ENCODE measurements at places on chromosomes 7 and 10.

- DNase-seq, result peak; percentile 5
Measured at GRCh38 chr7:75971961-75972763, 22.2 kb downstream of the TMEM120A start.

GRCh38 chr10:74371696-74372095 lies 220.7 kb downstream of the ADK start:
- DNase-seq, result no peak

- DNase-seq, result peak; percentile 84
Measured at GRCh38 chr10:101050208-101051069, 11.3 kb upstream of the KAZALD1 start.

GRCh38 chr10:69321039-69321715 lies 42.9 kb downstream of the HK1 start:
- no peak for DNase-seq

GRCh38 chr10:1287971-1288401 lies 231.8 kb downstream of the WDR37 start:
- DNase-seq, result no peak

DNA sequence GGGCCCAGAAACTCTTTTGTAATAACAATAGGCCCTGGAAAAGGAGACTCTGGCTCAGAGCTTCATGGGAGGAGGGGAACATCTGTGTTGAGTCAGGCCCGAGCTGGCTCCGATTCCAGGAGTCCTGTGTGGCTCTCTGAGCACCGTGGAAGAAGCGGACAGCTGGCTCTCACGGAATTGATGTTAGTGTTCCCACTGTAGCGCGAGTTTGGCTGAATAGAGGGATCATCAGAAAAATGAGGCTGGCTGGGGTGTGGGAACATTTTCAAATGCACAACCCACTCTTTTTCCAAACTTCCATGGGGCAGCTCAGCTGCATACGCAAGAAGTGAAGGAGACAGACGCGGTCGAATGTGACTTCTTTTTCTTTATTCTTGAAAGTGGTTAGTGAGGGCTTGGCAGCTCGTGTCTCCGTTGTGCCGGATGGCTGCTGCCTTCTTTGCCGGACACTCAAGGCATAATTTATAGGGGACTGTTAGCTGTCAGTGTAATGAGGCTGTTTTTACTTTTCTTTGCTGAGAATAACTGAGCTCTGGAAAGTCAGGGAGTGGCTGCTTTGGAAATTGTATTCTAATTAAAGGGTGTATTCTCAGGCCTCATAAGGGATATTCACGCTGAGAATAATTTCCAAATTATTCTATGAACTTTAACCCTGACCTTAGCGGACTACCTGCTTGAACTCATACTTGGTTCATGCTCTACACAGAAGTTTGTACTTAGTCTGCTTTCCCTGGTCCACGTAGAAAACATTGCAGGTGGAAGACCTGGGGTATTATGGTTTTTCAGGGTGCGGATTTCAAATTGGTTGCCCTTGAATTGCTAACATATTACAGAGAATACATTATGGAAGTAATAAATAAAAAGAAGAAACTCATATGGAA lies 23.1 kb downstream of the MDFIC start:
- no peak for DNase-seq

DNA sequence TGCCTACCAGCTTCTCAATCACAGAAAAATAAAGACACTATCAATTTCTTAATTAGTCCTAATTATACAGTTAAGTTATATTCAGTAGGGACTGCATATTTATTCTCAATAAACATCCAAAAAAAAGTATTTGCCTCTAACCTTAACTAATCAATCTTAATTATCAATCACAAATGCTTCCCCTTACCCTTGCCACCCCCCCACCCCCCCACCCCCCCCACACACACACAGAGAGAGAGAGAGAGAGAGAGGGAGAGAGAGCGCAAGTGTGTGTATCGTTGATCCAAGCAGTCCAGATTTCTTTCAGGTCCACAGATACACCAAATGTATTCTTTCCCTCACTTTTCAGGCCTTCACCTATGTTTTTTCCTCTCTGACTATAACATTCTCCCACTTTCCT lies 12.9 kb downstream of the ZNF800 start:
- DNase-seq, result no peak

GRCh38 chr10:60513281-60513680 lies 123.6 kb upstream of the ANK3 start:
- peak; percentile 17 for DNase-seq

- DNase-seq, result no peak
Measured at GRCh38 chr10:57921140-57921539, 346.6 kb downstream of the IPMK start.

DNA sequence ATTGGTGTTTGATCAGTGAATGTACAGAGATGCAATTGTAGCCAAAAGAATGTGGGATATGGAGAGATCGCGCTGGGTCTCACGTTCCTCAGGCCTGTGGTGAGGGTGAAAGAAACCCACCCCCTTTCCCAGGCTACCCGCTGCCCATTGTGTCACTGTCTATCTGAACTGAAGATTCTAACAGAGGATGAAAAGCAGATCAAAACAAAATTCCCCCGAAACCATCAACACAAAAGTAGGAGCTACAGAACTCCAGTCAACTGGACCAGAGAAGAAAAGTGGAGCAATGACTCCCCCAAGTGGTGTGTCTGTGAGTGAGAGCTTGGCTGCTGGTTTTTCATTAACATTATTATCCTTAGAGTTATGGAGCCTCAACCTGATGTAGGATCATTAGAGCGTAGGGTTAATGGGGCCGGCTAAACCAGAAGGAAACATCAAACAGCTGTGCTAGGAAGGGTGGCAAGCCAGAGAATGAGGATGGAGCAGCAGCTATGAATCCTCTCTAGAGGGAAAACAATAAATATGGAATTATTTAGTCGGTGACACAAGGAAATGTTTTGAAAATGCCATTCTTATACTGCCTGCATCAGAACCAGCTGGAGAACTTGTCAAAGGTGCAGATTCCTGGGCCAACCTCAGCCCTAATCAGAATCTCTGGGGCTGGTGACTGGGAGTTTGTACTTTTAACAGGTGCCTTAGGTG lies 38.3 kb downstream of the AKR1B1 start:
- DNase-seq, result peak; percentile 11

DNA sequence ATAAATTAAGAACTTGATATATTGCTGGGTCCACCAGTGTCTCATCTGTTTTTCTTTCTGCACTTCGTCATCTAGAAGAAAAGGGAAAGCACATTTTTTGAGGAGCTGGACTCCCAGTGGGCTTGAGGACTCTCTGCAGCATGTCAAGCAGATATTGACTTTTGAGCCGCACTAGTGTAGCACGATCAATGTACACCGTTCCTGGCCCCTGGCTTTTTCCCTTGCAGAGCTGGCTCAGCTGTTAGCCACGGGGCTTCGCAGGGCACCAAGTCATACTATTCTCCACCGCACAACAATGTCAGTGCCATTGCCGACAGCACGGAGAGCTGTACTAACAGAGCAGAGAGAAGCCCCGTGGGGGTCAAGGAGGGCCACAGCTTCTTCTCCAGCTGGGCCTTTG lies 235.4 kb upstream of the HABP2 start:
- DNase-seq, result no peak

- DNase-seq, result peak; percentile 8
Measured at GRCh38 chr10:67696029-67696428, at the start of gene CTNNA3. CTNNA3 (minus strand) TSS chr10:67696195.

DNA sequence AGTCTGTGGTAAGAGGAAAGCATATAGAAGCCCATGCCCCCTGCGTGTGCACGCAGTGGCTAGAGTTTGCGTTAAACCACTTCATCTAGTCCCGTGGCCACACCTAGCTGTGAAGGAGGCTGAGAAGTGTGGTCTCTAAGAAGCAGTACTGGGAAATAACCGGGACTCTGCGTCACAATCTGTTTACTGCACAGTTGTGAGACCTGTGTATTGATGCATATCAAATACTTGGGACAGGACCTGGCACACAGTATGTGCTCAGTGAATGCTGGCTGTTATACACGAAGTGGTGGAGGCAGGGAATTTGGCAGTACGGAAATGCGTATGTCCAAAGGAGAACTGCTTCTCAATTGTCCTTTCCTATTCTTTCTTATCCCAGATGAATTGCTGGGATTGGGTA lies 149.5 kb downstream of the ARHGAP21 start:
- no peak for DNase-seq

DNA sequence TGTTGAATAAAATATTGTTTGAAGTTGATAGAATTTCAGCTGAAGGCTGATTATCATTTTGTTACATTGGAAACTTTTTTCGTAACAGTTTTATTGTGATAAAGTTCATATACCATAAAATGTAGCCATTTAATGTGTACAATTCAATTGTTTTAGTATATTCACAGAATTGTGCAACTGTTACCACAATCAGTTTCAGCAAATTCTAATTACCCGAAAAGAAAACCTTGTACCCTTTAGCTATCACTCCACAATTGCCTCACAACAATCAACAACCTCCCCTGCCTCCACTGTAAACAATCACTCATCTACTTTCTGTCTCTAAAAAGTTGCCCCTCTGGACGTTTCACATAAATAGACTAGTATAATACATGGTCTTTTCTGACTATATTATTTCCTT lies 179.7 kb upstream of the BET1 start:
- DNase-seq, result no peak

DNA sequence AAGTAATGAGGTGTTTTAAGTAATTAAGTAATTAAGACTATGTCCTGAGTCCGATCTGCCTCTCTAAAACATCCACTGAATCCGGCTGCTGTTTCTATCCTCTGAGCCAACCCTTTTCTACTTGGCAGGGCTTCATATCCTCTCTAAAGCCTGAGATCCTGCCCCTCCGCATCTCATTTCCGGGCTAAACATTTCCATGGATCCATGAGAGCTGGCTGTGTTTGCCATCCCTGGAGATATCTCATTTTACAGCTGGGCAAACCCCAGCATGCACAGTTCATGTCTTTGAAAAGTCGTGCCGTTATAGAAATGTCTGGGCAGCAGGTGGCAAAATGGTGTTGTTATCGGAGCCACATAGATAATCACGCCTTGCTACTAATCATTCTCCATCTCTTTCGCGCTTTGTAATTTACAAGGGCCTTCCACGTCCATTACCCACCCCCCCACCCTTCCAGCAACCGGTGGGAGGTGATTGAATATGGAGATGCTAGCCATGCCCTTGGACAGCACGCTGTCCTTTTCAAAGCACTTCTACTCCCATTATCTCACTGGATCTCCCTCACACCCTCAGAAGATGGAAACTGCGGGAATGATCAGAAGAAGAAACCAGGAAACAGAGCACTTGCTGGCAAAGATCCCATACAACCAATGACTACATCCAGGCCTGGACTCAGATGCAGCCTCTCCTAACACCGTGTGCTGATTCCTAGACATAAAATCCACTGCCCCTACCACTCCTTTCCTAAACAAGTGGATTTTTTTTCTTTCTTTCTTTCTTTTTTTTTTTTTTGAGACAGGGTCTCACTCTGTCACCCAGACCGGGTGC lies 1189.2 kb downstream of the TYW1 start:
- DNase-seq, result no peak

GRCh38 chr10:51729822-51730555 lies 30.6 kb upstream of the CSTF2T start:
- no peak for DNase-seq

- DNase-seq, result no peak
Measured at GRCh38 chr7:112130729-112131410, 75.3 kb downstream of the DOCK4 start.

DNA sequence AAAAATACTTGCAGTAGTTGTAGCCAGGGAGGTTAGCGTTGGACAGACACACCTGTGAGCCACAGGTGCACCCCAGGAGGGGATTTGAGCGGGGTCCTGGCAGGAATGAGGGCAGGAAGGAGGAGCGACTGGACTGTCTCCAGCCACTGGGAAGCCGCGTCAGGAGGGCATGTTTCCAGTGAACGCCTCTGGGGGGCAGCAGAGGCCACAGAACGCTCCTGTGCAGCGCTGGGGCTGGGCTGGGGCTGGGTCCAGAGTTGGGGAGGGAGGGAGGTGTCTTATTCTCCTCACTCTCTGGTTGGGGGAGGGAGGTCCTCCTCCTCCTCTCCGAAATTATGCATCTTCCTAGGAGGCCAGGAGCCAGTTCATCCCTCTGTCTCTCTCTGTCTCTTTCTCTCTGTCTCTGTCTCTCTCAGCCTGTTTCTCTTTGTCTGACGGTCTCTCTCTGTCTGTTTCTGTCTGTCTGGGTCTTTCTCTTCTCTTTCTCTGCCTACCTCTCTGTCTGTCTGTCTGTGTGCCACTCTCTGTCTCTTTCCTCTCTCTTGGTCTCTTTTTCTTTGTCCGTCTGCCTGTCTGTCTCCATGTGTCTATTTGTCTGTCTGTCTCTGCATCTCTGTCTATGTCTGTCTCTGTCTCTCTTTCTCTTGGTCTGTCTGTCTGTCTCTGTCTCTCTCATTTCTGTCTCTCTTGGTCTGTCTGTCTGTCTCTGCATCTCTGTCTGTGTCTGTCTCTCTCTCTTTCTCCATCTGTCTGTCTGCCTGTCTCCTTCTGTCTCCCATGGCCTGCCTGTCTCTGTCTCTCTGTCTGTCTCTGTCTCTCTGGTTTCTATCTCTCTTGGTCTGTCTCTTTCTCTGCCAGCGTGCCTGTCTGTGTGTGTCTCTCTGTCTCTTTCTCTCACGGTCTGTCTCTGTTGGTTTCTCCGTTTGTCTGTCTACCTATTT lies 9.9 kb upstream of the PSMG3 start:
- peak; percentile 74 for DNase-seq

- DNase-seq, result no peak
Measured at GRCh38 chr10:49115796-49116508, 630 bp upstream of the VSTM4 start.

- DNase-seq, result no peak
Measured at GRCh38 chr10:115157357-115157756, 64.2 kb downstream of the ATRNL1 start.

- DNase-seq, result no peak
Measured at GRCh38 chr7:158031867-158032308, 555.7 kb downstream of the PTPRN2 start.

- DNase-seq, result no peak
Measured at GRCh38 chr7:68613897-68614296, 984.4 kb upstream of the AUTS2 start.

DNA sequence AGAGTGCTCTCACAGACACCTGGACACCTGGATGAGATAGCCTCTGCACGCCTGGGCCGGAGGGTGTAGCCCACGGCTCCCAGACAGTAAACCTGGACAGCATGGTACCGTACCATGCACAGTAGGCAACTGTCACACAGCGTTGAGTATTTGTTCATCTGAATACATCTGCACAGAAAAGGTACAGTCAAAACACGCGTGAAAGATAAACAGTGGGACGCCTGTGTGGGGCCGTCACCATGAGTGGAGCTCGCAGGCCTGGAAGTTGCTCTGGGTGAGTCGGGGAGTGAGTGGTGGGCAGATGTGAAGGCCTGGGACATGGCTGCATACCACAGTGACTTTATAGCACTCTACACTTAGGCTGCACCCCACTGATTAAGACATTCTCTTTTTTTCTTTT lies 280.0 kb upstream of the SHH start:
- no peak for DNase-seq

GRCh38 chr10:110175406-110175805 lies 32.0 kb upstream of the MXI1 start:
- DNase-seq, result no peak

GRCh38 chr7:95045236-95045923 lies 138.0 kb downstream of the PPP1R9A start:
- no peak for DNase-seq

GRCh38 chr7:107047902-107048782 lies 3.6 kb downstream of the PRKAR2B start:
- DNase-seq, result no peak

- no peak for DNase-seq
Measured at GRCh38 chr7:87645446-87645845, 17.2 kb downstream of the RUNDC3B start.

GRCh38 chr10:99768556-99768955 lies 13.9 kb upstream of the ABCC2 start:
- no peak for DNase-seq

Data from germinal center (tissue), 1 donor.